ENCODE measurements at places on chromosomes 2 and 18.

GRCh38 chr2:57105694-57106093 is 921.9 kb downstream of the CCDC85A start:
- DNase-seq: no peak

GRCh38 chr2:235195921-235196320 is 244.1 kb downstream of the SH3BP4 start:
- no peak for DNase-seq

DNA sequence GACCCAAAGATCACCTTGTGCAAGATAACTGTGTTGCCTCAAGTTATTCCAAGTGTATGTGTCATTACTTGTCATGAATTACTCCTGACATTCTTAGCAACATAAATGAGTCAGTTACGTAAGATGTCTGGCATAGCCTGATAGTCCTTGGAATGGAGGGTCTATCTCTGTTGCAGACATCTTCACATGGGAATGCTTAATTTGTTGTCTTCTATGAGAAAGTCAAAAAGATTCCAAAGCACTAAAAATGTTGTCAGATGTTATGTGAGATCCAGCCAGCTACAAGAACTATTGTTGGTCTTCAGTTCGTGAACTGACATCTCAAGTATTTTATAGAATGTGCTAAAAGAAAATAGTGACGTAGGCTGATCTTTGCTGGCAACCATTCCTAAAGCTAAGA is 178.2 kb upstream of the RASGRP3 start:
- DNase-seq: no peak

DNA sequence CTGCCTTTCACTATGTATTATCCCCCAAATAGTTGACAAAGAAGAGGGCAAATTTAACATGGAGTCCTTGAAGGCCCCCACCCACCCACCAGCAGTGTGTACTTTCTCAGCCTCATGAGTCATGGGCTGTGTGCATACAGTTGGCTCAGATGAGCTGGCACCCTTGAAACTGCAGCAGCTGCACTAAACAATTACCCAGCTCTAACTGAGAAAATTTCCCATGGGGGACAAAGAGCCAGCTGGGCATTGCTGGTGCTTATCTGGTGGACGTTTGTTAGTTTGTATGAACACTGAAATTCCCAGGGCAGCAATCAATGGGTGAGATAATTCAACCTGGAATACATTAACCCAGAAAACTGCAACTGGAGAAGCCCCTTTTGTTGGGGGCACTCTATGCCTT is 131.7 kb downstream of the GCA start:
- no peak for DNase-seq

- DNase-seq: no peak
Observed at GRCh38 chr2:178301649-178302238, 107.4 kb downstream of the OSBPL6 start.

- DNase-seq: no peak
Observed at GRCh38 chr2:222311319-222311977, 12.7 kb upstream of the PAX3 start.

DNA sequence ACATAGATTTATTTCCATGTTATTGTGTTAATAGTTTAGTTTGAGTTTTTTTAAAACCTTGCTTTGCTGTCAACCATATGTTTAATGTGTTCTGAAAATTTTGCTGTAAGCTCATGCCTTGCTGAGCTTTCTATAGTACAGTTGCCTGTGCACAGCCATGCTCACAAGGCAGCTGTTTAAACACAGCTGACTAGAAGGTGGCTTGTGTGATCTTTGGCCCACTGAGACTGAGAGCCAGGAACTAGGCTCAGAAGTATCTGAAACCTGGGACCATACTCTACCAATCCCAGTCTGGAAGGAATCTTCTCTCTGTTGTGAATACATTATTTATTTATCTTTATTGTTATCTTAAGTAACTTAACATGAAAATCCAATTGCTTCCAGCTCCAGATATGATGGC is 350.5 kb downstream of the KIAA1328 start:
- DNase-seq: no peak

GRCh38 chr18:67133669-67134068 is 382.9 kb downstream of the DSEL start:
- DNase-seq: no peak

- no peak for DNase-seq
Observed at GRCh38 chr18:74303936-74304335, 11.7 kb upstream of the C18orf63 start.

DNA sequence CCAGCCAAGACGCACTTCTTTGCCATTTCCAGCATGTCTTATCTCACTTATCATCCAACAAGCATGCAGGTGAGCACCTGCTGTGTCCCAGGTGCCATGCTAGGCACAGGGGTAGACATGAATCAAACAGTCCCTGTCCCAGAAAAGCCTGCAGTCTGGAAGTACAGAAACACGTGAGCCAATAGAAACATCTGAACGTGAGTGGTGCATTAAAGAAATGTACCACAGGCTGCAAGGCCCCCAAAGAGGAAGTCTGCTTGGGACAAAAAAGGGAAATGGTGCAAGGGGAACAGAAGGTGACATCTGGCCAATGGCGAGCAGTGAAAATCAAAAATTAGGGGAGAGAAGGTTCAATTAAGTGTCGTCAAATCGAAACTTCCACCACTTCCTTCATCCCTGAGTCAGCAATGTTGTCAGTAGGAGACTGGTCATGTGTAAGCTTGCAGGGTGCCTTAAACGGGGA is 17.6 kb upstream of the TMEM247 start:
- no peak for DNase-seq

DNA sequence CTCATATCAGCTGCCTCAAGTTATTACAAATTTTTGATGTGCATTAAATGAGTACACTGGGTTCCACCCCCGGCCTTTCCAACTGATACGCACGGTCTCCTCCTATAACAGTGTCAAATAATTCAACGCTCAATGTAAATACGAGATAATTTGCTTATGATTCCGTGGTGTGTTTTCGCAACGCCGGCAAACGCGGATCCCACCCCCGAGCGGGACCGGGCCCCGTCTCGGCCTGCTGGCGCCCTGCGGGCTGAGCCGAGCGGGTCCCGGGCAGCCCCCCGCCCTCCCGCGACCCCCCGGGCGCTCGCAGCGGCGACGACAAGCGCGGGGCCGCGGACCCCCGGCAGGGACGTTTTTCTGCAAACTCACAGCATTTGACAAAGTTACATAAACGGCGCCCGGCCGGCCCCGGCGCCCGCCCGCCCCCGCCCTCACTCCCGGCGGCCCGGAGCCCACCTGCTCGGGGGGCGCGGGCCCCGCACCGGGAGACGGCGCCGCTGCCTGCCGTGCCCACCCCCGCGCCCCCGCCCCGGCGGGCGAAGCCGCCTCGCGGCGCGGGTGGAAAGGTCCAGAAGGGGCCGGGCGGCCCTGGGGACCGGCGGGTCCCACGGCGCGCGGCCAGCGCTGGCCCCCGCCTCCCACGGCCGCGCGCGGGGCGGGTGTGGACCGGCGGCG is 762 bp downstream of the HDAC4 start:
- DNase-seq: no peak

GRCh38 chr18:9987345-9987744 is 73.5 kb downstream of the VAPA start:
- no peak for DNase-seq

- no peak for DNase-seq
Observed at GRCh38 chr2:172709566-172710291, 25.9 kb upstream of the RAPGEF4 start.

Data from AG09319 (cell line).